Mucosa of gallbladder (tissue), 1 donor: ENCODE measurements at places on chromosomes 4 and X.

DNA sequence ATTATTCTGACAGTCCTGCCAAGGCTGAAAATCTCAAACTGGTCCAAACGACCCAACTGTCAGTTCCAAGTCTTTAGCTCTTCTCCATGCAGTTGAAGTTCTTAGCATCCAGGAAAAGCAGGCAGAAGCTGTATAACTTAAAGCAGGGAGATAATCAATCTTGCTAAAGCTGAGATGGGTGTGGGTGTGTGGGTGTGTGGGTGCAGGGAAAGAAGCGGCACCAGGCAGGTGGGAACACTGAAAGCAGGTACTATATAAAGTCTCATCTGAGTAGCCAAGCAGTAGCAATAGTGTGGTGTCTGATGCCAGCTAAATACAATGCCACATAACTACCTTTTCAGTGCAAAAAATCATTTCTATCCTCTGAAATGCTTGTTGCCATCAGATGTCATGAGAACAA, 69.7 kb upstream of the EGFL6 start:
- no peak for DNase-seq

GRCh38 chrX:150092549-150092948, 154.3 kb upstream of the EOLA2 start:
- DNase-seq, result no peak

GRCh38 chr4:6753103-6753560, 29.4 kb upstream of the KIAA0232 start:
- no peak for DNase-seq

- DNase-seq, result no peak
Measured at GRCh38 chr4:10577018-10577417, 107.5 kb downstream of the CLNK start.

GRCh38 chrX:136584545-136584944, 52.5 kb downstream of the VGLL1 start:
- DNase-seq, result no peak
